Lower lobe of right lung (tissue), 2 donors: ENCODE measurements at places on chromosomes 4 and X. TPM values are rescaled to one million over a fixed set of nuclear protein-coding genes. Genes with fewer than 3 reads are reported as not detected.

- no peak for DNase-seq
- no peak overlapping the region for H3K4me3 ChIP-seq
- H3K27ac ChIP-seq, result peak overlapping the region; percentile 31
- H3K4me1 ChIP-seq, result no peaks in the 10 kb centered on the region
- no peaks in the 10 kb centered on the region for H3K36me3 ChIP-seq
Observed at GRCh38 chrX:22135171-22135711, 103.1 kb downstream of the PHEX start.

CCSER1 gene
- 8.4 TPM for total RNA-seq

CDK16 gene
- 59.2 TPM for total RNA-seq

GRCh38 chrX:70331161-70331560, 41.3 kb downstream of the KIF4A start:
- H3K4me1 ChIP-seq, result no peaks in the 10 kb centered on the region
- no peak overlapping the region for H3K27ac ChIP-seq
- no peak for DNase-seq
- no peaks in the 10 kb centered on the region for H3K36me3 ChIP-seq
- H3K4me3 ChIP-seq, result no peak overlapping the region

DNA sequence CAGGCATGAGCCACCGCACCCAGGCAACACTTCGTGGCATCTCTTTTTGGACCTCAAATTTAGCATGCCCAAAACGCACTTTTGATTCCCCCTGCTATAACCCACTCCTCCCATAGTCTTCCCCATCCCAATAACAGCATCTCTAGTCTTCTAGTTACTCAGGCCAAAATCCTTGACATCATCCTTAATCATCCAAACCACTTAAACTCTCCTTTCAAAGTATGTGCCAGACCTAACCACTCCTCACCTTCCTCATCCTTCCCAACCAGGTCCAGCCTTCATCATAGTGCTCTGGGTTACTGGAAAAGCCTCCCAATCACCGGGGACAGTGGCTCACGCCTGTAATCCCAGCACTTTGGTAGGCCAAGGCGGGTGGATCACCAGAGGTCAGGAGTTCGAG, 41.9 kb downstream of the AFAP1 start:
- H3K4me3 ChIP-seq, result no peak overlapping the region
- H3K36me3 ChIP-seq, result no peaks in the 10 kb centered on the region
- no peak overlapping the region for H3K27ac ChIP-seq
- no peaks in the 10 kb centered on the region for H3K27me3 ChIP-seq
- H3K4me1 ChIP-seq, result no peaks in the 10 kb centered on the region

DNA sequence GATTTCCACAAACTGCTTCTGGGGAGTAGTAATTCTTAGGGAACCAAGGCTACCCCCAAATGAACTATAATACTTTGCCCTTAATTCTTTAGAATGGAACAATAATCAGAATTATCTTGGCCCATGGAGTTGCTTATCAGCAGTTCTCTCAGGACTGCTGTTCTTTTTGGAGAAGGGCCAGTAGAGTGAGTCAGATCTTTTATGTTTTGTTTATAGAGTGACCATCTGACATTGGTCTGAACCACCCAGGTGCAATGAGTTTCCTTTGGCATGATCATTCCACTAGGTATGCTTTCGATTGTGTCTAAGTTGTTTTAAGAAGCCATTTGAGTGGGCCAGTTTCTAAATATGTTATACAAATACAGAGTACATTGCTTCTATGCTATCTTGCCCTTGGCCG, 31.8 kb downstream of the PRRG1 start:
- DNase-seq, result no peak
- no peaks in the 10 kb centered on the region for H3K4me1 ChIP-seq
- H3K4me3 ChIP-seq, result no peak overlapping the region

HSFX3 gene
- not detected for total RNA-seq

NUDT11 gene
- 0.53 TPM for total RNA-seq

BRS3 gene
- not detected for total RNA-seq

ABLIM2 gene
- 5.2 TPM for total RNA-seq

DNA sequence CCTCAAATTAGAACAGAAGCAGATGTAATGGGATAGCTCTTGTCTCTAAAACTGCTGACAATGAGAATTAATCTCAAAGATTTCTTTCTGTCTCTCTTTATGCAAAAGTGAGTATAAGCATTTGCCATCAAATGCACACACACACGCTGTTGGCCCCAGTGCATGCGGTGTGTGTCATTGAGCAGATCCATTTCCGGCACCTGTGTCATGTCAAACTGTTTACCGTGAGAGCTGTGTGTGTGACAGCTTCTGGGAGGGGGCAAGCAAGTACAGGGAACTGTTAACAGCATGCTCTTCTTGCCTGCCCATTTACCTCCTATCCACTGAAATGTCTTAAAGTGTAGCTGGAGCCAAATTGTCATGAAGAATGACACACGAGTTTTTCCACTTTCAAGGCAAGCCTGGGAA, 297.9 kb upstream of the FAT4 start:
- DNase-seq, result no peak
- H3K36me3 ChIP-seq, result no peaks in the 10 kb centered on the region
- no peak overlapping the region for H3K4me3 ChIP-seq
- no peak overlapping the region for H3K27ac ChIP-seq
- H3K4me1 ChIP-seq, result no peaks in the 10 kb centered on the region

KCND1 gene
- total RNA-seq, result 1.8 TPM

DNA sequence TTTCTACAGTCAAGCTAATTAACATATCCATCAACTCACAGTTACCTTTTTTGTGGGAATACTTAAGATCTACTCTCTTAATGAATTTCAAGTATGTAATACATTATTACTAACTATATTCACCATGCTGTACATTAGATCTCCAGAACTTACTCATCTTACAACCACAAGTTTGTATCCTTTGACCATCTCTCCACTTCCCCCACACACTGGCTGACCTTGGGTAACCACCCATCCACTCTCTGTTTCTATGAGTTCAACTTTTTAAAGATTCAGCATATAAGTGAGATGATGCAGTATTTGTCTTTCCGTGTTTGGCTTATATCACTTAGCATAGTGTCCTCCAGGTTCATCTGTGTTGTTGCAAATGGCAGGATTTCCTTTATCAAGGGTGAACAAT, 30.5 kb upstream of the MAGED1 start:
- H3K27me3 ChIP-seq, result no peaks in the 10 kb centered on the region
- no peak for DNase-seq
- H3K4me3 ChIP-seq, result no peak overlapping the region
- H3K4me1 ChIP-seq, result no peaks in the 10 kb centered on the region
- no peak overlapping the region for H3K27ac ChIP-seq

GRCh38 chr4:37615720-37616063, 70.5 kb downstream of the RELL1 start:
- H3K36me3 ChIP-seq, result peaks cover 7% of the 10 kb centered on the region
- DNase-seq, result no peak
- H3K27me3 ChIP-seq, result no peaks in the 10 kb centered on the region
- H3K4me3 ChIP-seq, result no peak overlapping the region
- no peak overlapping the region for H3K27ac ChIP-seq

DNA sequence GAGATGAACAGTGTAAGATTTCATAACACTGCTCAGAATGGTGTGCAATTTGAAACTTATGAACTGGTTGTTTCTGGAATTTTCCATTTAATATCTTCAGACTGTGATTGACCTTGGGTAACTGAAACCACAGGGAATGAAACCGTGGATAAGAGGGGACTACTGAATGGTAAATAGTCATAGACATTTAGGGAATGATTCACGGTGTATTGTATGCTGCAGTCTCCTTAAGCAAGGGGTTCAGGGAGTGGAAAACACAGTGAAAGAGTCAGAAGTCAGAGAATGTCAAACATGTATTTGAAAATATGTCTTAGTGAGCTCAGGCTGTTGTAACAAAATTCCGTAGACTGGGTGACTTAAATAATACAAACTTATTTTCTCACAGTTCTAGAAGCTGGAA, 398.2 kb upstream of the DIPK2B start:
- no peak for DNase-seq
- no peaks in the 10 kb centered on the region for H3K27me3 ChIP-seq
- no peaks in the 10 kb centered on the region for H3K4me1 ChIP-seq
- H3K36me3 ChIP-seq, result no peaks in the 10 kb centered on the region

CFAP299 gene
- 5.1 TPM for total RNA-seq

- H3K27ac ChIP-seq, result no peak overlapping the region
- no peaks in the 10 kb centered on the region for H3K4me1 ChIP-seq
- H3K27me3 ChIP-seq, result no peaks in the 10 kb centered on the region
- H3K4me3 ChIP-seq, result no peak overlapping the region
- no peaks in the 10 kb centered on the region for H3K36me3 ChIP-seq
Observed at GRCh38 chr4:73348185-73348584, 55.9 kb upstream of the ALB start.

DNA sequence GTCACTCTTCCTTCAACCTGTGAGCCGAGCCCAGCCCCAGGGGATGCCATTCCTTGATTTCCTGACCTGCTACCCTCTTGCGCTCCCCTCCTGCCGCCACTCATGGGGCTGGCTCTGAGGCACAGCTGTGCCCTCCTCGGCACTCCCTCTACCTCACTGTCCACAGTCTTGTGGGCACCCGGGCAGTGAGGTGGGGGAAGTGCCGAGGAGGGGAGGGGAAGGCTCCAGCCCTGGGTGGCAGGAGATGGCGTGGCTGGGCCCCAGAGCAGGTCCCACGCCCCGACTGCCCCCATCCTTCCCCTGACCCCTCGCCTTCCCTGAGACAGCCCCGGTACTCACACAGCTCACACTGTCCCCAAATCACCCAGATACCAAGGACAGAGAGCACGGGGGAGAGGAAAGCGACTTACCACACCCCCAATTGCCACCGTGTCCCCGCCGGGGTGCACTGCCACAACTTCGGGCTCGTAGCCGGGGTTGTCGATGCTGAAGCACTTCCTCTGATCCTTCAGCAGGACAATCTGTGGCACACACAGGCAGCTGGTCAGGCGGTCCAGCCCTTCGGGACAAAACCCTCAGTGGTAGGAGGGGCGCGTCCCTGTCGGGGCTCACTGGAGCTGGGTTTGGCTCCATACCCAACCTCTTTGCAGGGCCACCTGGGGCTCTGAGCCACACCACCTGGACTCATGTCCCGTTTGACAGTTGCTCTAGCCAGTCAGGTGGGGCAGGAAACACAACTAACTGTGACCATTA, 37.9 kb downstream of the WDR1 start:
- peak; percentile 32 for DNase-seq
- no peak overlapping the region for H3K4me3 ChIP-seq
- H3K36me3 ChIP-seq, result peaks cover 100% of the 10 kb centered on the region
- no peaks in the 10 kb centered on the region for H3K27me3 ChIP-seq
- H3K4me1 ChIP-seq, result peaks cover 17% of the 10 kb centered on the region

DNA sequence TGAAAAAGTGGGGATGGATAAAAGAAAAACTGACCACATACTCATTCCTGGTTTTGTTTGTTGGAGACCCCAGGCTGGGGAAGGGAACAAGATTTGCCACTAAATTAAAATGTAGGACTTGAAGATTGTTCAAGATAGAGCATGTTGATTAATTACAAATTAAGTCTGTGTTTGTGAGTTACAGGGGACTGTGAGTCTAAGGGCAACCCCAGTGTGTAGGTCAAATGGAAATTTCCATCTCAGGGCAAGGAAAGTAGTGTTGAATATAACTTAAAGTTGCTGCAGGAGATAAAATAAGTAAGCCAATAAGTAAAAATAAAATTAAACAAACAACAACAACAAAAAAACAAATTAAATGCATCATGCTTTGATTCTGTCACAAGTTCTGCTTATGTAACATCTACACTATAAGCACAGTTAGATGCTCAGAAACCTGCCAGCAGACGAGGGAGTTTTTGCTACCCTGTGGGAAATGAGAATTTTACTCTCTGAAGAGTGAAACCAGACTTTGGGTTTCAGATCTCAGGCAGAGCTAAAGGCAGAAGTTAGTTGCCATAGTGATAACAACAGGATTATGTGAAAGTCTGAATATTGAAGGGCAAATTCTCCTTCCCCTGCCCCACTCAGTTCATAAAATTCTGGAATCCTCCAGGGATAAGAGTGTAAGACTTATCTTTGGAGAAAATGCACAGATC, 352.3 kb downstream of the GRXCR1 start:
- no peaks in the 10 kb centered on the region for H3K27me3 ChIP-seq
- no peaks in the 10 kb centered on the region for H3K36me3 ChIP-seq
- no peak overlapping the region for H3K4me3 ChIP-seq
- no peaks in the 10 kb centered on the region for H3K4me1 ChIP-seq

DNA sequence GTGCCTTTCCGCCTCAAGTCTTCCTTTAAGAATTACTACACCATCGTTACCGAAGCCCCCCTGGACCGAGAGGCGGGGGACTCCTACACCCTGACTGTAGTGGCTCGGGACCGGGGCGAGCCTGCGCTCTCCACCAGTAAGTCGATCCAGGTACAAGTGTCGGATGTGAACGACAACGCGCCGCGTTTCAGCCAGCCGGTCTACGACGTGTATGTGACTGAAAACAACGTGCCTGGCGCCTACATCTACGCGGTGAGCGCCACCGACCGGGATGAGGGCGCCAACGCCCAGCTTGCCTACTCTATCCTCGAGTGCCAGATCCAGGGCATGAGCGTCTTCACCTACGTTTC, 2.2 kb downstream of the PCDH10 start:
- peaks cover 76% of the 10 kb centered on the region for H3K27me3 ChIP-seq
- H3K27ac ChIP-seq, result no peak overlapping the region
- H3K4me3 ChIP-seq, result peak overlapping the region; percentile 45
- DNase-seq, result no peak

- no peaks in the 10 kb centered on the region for H3K27me3 ChIP-seq
- H3K27ac ChIP-seq, result no peak overlapping the region
- DNase-seq, result no peak
Observed at GRCh38 chrX:66051980-66052379, 12.1 kb upstream of the VSIG4 start.

DNA sequence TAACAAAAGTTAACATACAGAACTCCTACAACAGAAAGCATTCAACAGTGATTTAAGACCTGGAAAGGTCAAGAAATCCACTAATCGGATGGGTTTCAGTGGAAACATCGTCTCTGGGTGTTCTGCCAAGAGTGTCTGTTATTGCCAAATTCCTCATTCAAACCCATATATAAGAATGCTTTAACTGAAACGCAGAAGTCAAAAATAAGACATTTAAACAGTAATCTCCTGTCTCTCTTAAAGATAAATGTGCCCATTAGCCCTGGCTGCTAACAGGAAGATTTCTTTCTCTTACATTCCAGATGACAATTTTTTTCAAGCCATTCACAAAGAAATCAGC, 31.5 kb downstream of the DCTD start:
- H3K27ac ChIP-seq, result no peak overlapping the region
- no peaks in the 10 kb centered on the region for H3K27me3 ChIP-seq
- peaks cover 49% of the 10 kb centered on the region for H3K36me3 ChIP-seq
- DNase-seq, result no peak
- H3K4me3 ChIP-seq, result no peak overlapping the region

ANOS1 gene
- 46.2 TPM for total RNA-seq

- H3K4me3 ChIP-seq, result peak overlapping the region; percentile 53
- H3K27me3 ChIP-seq, result no peaks in the 10 kb centered on the region
- peak overlapping the region; percentile 71 for H3K27ac ChIP-seq
- peak; percentile 88 for DNase-seq
- H3K36me3 ChIP-seq, result no peaks in the 10 kb centered on the region
Observed at GRCh38 chr4:183876268-183876934, 28.7 kb upstream of the STOX2 start.

GPRASP3 gene
- total RNA-seq, result 4.5 TPM

- no peaks in the 10 kb centered on the region for H3K27me3 ChIP-seq
- no peaks in the 10 kb centered on the region for H3K36me3 ChIP-seq
- H3K4me3 ChIP-seq, result no peak overlapping the region
- H3K4me1 ChIP-seq, result no peaks in the 10 kb centered on the region
Observed at GRCh38 chr4:7389101-7389701, 45.5 kb downstream of the PSAPL1 start.

GRCh38 chrX:154353172-154353843, 21.1 kb downstream of the FLNA start:
- no peak for DNase-seq
- H3K27me3 ChIP-seq, result no peaks in the 10 kb centered on the region
- no peak overlapping the region for H3K27ac ChIP-seq
- no peak overlapping the region for H3K4me3 ChIP-seq
- H3K36me3 ChIP-seq, result peaks cover 97% of the 10 kb centered on the region
